ENCODE measurements at places on chromosomes 16 and 17. TPM values are rescaled to one million over a fixed set of nuclear protein-coding genes. Genes with fewer than 3 reads are reported as not detected.

DNA sequence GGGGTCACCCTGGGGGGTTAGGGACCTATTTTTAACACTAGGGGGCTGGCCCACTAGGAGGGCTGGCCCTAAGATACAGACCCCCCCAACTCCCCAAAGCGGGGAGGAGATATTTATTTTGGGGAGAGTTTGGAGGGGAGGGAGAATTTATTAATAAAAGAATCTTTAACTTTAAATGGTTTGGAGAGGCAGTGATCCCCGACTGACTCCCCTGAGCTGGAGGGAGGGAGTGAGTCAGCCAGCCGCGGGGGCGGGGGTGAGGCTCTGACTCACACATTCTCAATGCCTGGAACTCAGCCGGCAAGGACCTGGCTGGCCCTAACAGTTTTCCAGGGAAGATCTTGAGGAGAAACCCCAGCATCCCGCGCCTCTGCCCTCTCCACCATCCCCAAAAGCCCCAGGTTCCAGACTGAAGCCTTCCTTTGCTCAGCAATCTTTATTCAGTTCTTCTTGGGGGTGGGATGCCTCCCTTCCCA is 1.5 kb downstream of the HCFC1R1 start:
- H3K27me3 ChIP-seq = peaks cover 6% of the 10 kb centered on the region
- no peak overlapping the region for H3K4me3 ChIP-seq
- DNase-seq = peak; percentile 78
- H3K27ac ChIP-seq = peak overlapping the region; percentile 3
- peaks cover 66% of the 10 kb centered on the region for H3K4me1 ChIP-seq
- peaks cover 13% of the 10 kb centered on the region for H3K36me3 ChIP-seq

GRCh38 chr16:57607676-57608461 is 20.6 kb upstream of the ADGRG1 start:
- no peaks in the 10 kb centered on the region for H3K27me3 ChIP-seq
- H3K4me3 ChIP-seq = no peak overlapping the region
- peak; percentile 2 for DNase-seq
- H3K36me3 ChIP-seq = no peaks in the 10 kb centered on the region
- H3K27ac ChIP-seq = peak overlapping the region; percentile 29

DNA sequence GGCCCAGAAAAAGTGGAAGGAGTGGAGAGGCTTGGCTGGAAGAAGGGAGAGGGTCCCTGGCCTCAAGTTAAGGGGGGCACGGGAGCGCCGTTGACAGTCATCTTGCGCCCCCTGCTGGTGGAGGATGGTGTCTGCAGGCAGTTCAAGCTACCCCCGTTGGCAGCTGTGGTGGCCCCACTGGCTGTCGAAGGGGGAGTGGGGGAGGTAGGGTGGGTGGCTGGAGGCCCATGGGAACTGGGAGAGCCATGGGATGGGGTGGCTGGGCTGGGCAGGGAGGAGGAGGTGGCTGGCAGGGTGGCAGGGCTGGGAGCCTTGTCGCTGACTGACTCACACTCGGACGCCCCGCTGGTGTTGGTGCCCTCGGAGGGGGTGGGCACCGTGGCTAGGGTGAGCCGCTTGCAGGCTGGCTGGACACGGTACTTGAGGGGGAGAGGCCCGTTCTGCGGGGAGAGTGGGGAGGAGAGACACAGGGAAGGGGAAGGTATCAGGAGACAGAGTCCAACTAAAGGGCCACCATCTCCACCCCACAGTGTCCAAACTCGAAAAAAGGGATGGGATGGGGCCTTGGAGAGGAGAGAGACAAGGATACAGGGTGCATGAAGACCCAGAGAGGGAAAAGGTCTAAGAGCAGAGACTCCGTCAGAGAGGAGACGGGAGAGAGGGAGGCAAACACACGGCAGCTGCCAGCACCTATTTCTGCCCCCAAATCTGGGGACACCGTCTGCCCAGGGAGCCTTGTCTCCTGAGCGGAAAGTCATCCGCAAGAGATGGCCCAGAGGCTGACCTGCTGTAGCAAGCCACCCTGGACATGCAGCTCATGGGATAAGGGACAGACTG is 5.2 kb downstream of the CISD3 start:
- no peak overlapping the region for H3K4me3 ChIP-seq
- no peak overlapping the region for H3K27ac ChIP-seq
- H3K4me1 ChIP-seq = peaks cover 39% of the 10 kb centered on the region
- H3K27me3 ChIP-seq = no peaks in the 10 kb centered on the region

GRCh38 chr17:63309021-63309420 is 137.1 kb downstream of the CYB561 start:
- no peaks in the 10 kb centered on the region for H3K27me3 ChIP-seq
- no peaks in the 10 kb centered on the region for H3K4me1 ChIP-seq
- DNase-seq = no peak
- H3K4me3 ChIP-seq = no peak overlapping the region

DNA sequence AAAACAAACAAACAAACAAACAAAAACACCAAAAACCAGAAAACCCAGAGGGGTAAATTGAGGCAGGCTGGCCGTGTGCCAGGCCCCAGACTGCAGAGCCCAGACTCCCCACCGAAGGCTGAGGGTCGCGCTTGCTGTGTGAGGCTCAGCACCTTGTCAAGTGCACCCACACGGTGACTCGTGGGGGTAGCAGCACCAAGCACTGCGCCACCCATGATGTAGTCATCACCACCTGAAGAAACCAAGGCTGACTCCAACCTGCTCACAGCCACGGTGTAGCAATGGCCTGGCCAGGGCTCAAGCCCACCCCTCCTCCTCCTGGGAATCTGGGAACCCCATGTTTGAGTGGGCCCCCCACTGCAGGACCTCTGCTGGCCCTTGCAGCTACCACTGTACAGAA is 11.9 kb downstream of the MCRIP1 start:
- H3K4me1 ChIP-seq = peaks cover 3% of the 10 kb centered on the region
- H3K36me3 ChIP-seq = peaks cover 7% of the 10 kb centered on the region
- H3K27ac ChIP-seq = no peak overlapping the region
- no peaks in the 10 kb centered on the region for H3K27me3 ChIP-seq

DNA sequence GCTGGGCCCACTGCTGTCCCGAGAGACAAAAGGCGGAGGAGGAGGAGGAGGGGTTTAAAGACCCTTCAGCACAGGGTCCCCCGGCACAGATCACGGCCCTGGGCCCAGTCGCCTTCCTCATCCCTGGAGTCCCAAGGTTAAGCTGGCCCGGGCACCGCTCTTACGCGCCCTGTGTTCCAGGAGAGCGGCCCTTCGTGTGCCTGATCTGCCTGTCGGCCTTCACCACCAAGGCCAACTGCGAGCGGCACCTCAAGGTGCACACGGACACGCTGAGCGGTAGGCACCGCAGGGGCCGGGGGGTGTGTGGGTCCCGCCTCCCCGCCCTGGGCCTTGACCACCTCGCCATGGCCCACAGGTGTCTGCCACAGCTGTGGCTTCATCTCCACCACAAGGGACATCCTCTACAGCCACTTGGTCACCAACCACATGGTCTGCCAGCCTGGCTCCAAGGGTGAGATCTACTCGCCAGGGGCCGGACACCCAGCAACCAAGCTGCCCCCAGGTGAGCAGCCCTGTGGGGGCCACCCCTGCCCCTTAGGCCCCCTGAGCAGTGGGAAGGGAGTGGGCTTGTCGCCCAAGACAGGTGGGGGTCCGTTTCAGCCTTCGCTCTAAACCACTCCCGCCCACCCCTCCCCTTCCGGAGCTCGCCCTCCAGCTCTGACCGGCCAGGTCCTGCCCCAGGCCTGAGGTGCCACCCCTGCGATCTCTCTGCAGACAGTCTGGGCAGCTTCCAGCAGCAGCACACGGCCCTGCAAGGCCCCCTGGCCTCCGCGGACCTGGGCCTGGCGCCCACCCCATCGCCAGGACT is 37.6 kb upstream of the ZC3H18 start:
- no peak overlapping the region for H3K4me3 ChIP-seq
- peaks cover 45% of the 10 kb centered on the region for H3K4me1 ChIP-seq
- DNase-seq = no peak
- H3K27ac ChIP-seq = no peak overlapping the region
- no peaks in the 10 kb centered on the region for H3K27me3 ChIP-seq

DNA sequence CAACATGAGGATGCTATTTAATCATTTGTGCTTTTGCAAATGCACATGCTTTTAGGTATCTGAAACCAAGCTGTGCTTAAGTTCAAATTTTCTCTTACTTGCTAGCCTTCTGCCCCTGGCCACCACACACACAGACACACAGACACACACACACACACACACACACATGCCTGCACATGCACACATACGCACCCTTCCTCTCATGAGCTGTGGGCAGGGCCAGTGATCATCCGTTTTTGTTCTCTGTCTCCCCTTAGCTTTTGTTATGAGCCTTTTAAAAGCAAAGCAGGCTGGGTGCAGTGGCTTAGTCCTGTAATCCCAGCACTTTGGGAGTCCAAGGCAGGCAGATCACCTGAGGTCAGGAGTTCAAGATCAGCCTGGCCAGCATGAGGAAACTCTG is 34.2 kb downstream of the CD300LF start:
- H3K27ac ChIP-seq = no peak overlapping the region
- peak; percentile 16 for DNase-seq
- peaks cover 8% of the 10 kb centered on the region for H3K27me3 ChIP-seq
- H3K4me1 ChIP-seq = peaks cover 8% of the 10 kb centered on the region

GRCh38 chr17:29612404-29613280 is 10.1 kb downstream of the CORO6 start:
- H3K4me1 ChIP-seq = peaks cover 62% of the 10 kb centered on the region
- no peaks in the 10 kb centered on the region for H3K27me3 ChIP-seq
- H3K27ac ChIP-seq = no peak overlapping the region
- no peak for DNase-seq
- no peak overlapping the region for H3K4me3 ChIP-seq
- H3K36me3 ChIP-seq = no peaks in the 10 kb centered on the region

DNA sequence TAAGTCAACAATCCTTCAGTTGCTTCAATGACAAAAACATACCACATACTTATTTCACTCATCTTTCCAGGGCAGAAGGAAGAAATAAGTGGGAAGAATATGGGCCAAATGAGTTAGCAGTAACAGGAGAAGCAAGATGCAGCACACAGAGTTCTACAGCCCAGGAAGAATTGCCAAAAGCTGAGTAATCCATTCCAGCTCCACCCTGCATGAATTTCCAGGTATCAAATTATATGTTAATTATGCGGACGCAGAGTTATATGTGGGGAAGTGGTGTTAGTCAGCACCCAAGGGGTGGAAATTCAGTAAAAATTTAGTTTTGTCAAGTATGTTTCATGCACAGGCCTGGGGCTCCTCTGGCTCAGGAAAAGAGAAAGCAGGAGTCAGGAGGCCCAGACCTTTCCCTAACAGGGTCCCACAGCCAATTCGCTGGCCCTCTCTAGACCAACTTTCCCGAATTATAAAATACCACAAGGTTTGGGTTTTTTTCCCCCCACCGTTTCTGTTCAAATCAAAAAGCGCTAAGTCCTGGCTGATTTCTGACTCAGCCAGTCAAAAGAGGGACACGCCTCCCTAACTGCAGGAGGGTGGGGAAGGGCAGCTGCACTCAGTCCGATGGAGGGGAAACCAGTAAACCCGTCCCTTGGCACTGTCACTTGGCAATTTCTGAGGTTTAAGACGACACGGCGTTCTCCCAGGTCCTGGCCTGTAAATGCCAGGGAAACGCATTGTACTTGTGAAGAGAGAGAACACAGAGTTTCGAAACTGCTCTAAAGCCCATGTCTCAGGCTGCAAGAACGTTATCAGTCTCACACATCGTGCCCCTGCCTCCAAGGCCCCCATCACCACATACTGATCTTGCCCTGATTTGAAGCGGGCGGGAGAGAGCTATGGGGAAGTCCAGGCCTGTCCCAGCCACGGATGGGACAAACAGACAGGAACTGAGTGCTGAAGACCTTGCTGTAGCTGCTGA is 58.1 kb downstream of the ZFHX3 start:
- no peak for DNase-seq
- no peak overlapping the region for H3K4me3 ChIP-seq
- no peaks in the 10 kb centered on the region for H3K36me3 ChIP-seq
- peaks cover 4% of the 10 kb centered on the region for H3K4me1 ChIP-seq
- H3K27ac ChIP-seq = no peak overlapping the region

DNA sequence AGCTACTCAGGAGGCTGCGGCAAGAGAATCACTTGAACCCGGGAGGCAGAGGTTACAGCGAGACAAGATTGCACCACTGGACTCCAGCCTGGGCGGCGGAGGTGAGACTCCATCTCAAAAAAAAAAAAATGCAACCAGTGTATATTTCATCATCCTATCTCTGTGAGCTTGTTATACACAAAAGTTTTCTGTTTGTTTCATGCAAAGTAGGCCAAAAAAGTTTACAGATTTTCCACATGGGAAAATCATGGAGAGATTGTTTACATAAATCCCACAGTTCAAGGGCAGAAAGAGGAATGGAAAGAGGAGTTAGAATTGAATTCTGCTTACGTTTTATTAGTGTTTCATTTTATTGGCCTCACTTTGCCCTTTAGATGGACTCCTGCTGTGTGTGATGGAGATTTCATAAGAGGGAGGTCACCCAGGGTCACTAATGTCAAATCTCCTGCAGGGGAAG is 24.7 kb downstream of the NARF start:
- H3K4me1 ChIP-seq = peaks cover 29% of the 10 kb centered on the region
- H3K36me3 ChIP-seq = peaks cover 69% of the 10 kb centered on the region
- H3K4me3 ChIP-seq = no peak overlapping the region
- no peaks in the 10 kb centered on the region for H3K27me3 ChIP-seq

- H3K36me3 ChIP-seq = peaks cover 36% of the 10 kb centered on the region
- no peak overlapping the region for H3K27ac ChIP-seq
- H3K27me3 ChIP-seq = no peaks in the 10 kb centered on the region
- H3K4me3 ChIP-seq = no peak overlapping the region
- no peak for DNase-seq
Observed at GRCh38 chr16:4752351-4753100, 14.4 kb downstream of the ZNF500 start.

GRCh38 chr16:65289022-65289421 is 167.2 kb upstream of the CDH11 start:
- H3K36me3 ChIP-seq = no peaks in the 10 kb centered on the region
- no peak for DNase-seq
- H3K27ac ChIP-seq = no peak overlapping the region
- no peak overlapping the region for H3K4me3 ChIP-seq
- H3K27me3 ChIP-seq = no peaks in the 10 kb centered on the region

DNA sequence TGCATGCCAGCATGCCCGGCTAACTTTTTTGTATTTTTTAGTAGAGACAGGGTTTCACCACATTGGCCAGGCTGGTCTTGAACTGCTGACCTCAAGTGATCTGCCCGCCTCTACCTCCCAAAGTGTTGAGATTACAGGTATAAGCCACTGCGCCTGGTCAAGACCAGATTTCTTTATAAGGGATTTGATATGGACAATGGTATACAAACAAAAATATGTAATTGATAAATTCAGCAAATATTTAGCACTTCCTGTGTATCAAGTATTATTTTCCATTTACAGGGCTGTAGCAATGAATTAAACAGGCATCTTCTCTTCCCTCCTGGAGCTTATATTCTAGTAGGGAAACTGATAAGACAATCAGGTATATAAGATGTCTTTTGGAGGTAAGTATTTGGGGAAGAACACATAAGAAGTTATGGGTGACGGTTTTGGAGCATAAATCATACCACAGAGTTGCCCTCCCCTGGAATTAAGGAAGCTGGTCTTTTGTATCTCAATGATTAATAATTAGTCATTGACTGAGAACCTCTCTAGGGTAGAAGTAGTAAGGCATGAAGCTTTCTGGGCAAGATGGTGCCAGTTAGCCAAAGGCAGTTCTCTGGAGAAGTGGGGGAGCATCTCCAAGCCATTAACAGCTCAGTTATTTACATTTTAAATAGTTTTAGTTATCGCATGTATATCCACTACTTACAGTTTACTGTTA is 35.8 kb downstream of the TANC2 start:
- no peak for DNase-seq
- H3K36me3 ChIP-seq = no peaks in the 10 kb centered on the region

GRCh38 chr16:54938212-54939028 is 7.8 kb downstream of the IRX5 start:
- no peaks in the 10 kb centered on the region for H3K36me3 ChIP-seq
- H3K27me3 ChIP-seq = peaks cover 60% of the 10 kb centered on the region
- no peak overlapping the region for H3K27ac ChIP-seq
- peaks cover 18% of the 10 kb centered on the region for H3K4me1 ChIP-seq
- DNase-seq = peak; percentile 3

Gene KIF2B
- not detected for total RNA-seq

Gene PABPN1L
- 0.43 TPM for total RNA-seq

Gene POLG2
- 34.7 TPM for total RNA-seq

Gene DNASE1L2
- 0.19 TPM for total RNA-seq

Gene ZSCAN10
- 0.77 TPM for total RNA-seq

Gene TLCD2
- 0.18 TPM for total RNA-seq
